Activated CD4-positive, CD25-positive, alpha-beta regulatory T cell (primary cell): ENCODE measurements at places on chromosomes 3 and 15.

GRCh38 chr3:80307844-80308243, 540.0 kb upstream of the ROBO1 start:
- DNase-seq = no peak

GRCh38 chr15:37087131-37087588, 13.2 kb downstream of the MEIS2 start:
- no peak for DNase-seq

GRCh38 chr3:168470380-168470779, 374.7 kb upstream of the GOLIM4 start:
- no peak for DNase-seq

DNA sequence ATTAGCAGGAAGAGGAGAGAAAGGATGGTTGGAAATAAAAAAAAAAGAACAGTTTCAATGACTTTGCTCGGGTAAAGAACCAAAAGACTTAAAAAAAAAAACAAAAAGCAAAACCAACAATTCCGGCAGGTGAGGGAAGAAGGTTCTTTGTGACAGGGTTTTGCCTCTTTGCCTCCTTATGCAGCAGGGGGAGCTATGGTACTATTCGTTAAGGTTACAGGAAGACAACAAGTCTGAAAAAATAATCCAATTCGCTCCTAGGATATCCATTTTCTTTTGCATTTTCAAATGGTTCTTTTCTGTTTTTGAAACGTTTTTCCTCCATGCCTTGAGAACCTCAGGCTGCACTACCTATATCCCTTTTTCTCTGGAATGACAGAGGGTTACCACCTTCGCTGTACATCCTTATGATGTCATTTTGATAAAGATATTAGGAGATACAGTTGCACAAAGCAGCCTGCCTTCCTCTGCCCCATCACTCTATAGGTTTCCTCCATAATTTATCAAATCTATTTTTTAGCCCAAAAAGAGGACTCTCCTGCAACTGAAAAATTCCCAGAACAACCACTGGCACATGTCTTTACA, 55.0 kb downstream of the CFAP20DC start:
- DNase-seq = no peak

GRCh38 chr3:8559351-8559750, 57.7 kb downstream of the LMCD1 start:
- no peak for DNase-seq

- DNase-seq = no peak
Observed at GRCh38 chr3:98839846-98840245, 61.6 kb downstream of the DCBLD2 start.

DNA sequence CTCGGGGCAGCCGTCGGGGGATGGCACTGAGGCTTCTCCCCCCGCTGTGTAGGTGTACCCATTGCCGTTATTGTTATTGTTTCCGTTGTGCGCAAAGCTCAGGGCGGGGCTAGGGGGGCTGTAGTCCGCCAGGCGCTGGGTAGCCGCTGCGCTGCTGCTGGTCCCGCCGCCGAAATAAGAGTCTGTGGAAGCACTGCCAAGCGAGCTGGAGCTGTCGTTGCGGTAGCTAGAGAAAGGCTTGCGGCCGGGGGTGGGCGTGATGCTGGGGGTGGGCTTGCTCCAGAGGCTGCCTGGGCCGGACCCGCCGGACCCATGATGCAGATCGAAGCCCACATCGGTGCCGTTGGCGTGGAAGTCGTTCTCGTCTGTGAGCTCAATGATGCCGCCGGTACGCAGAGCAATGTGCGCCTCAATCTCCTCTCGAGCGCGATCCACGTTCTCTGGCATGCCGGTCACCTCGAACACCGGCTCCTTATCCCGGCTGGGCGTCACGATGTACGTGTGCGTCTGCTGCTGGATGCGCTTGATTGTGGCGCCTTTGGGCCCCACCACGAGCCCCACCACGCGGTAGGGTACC, 1.9 kb downstream of the MEX3B start:
- DNase-seq = no peak

GRCh38 chr15:46126581-46126980, 491.8 kb downstream of the SQOR start:
- no peak for DNase-seq

- DNase-seq = no peak
Observed at GRCh38 chr15:62121273-62122015, 43.6 kb downstream of the C2CD4B start.

DNA sequence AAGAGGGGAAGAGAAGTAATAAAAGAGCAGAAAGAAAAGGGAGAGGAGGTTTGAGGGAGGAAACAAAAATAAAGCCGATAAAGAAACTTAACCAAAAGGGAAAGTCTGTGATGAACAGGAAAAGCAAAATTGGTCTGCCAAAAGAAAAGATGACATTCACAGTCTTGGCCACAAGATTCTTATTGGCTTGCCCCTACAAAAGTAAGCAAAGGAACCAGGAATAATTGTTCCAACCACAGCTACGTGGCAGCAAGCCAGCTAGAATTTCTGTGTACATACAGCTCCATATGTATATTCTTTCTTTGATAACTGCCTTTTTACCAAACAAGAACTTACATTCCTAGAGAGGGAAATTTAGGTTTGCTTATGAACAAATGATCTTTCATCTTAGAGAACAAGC, 79.6 kb downstream of the MLH1 start:
- no peak for DNase-seq

GRCh38 chr15:64634576-64635498, 140.6 kb downstream of the RBPMS2 start:
- DNase-seq = no peak

GRCh38 chr3:149599236-149599635, 58.6 kb downstream of the WWTR1 start:
- no peak for DNase-seq

DNA sequence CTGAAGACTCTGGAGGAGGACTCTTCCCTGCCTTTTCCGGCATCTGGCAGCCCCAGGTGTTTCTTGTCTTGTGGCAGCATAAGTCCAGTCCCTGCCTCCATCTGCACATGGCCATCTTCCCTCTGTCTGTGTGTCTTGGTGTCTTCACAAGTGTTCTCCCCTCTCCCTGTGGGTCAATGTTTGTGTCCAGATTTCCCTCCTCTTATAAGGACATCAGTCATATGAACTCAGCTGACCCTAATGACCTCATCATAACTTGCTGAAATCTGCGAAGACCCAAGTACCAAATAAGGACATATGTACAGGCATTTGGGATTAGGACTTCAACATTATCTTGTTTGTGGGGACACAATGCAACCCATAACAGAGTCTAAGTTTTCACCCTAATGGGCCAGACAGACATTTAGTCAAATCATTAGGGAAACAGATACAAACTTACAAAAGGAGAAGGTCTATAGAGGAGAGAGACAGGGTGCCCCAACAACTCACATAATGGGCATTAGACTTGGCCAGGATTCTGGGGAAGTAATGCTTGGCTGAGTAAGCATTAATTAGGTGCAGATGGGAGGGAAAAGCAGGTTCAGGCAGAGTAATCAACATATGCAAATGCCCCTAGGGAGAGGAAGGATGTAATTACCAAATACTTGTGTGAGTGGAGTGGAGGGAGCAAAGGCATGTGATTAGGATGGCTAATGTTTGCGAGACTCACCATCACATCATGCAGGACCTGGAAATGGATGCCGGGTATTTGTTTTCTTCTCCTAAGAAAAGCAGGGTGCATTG, 372.8 kb upstream of the TBL1XR1 start:
- DNase-seq = no peak

DNA sequence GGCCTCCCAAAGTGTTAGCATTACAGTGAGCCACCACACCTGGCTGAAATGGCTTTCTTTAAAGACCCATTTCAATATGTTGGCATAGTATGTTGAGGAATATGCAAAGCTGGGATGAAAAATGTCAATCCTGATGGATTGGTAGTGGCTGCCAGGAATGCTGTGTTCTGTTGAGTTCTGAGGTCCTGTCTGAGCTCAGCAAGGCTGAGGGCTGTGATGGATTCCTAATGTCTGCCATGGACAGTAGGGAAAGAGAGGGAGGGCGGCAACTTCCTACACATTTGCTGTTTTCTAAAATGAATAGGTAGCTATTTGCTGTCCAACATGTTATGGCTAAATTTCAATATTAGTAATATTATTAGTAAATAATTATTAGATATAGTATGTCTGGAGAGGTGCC, 8.2 kb downstream of the RAB8B start:
- DNase-seq = no peak

DNA sequence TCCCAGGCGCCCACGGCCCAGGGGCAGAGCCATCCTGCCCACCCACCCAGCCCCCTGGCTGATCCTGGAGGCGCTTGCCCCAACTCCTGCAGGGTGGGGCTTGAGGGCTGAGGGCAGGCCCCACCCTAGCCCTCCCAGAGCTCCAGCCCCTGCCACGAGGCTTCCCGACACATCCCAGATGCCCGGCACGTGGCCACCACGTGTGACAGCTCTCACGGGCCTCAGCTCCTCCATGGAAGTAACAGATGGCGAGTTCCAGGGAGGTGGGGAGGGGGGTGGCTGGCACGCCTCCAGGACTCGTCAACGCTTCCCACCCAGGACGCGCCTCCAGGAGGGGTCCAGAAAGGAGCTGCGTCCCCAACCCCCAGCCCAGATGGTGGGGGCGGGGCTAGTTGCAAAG, 29.1 kb downstream of the PLXND1 start:
- no peak for DNase-seq

DNA sequence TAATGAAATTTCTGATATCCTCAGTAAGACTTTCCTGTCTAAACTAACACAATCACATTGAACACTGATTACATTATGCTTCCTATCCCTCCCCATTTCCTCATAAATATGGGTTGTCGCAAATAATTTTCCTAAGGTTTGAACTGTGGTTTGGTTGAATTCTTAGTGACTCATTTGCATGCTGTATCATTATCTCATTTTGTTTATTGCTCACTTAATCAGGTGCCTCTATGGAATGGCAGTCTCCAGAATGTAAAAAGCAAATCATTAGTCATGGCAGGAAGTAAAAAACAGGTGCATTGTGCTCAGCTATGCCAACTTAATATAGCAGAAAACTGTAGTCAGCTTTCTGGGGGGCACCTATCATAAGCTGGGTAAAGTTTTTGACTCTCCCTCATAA, 216.0 kb upstream of the ZBTB20 start:
- DNase-seq = no peak

GRCh38 chr3:148845756-148846395, 18.3 kb downstream of the CPB1 start:
- no peak for DNase-seq

DNA sequence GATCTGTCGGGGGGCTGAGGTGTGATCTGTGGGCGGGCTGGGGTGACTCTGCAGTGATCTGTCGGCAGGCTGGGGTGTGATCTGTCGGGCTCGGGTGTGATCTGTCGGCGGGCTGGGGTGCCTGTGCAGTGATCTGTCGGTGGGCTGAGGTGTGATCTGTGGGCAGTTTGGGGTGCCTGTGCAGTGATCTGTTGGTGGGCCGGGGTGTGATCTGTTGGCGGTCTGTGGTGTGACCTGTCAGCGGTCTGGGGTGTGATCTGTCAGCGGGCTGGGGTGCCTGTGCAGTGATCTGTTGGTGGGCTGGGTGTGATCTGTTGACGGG, 205.1 kb downstream of the XXYLT1 start:
- no peak for DNase-seq

DNA sequence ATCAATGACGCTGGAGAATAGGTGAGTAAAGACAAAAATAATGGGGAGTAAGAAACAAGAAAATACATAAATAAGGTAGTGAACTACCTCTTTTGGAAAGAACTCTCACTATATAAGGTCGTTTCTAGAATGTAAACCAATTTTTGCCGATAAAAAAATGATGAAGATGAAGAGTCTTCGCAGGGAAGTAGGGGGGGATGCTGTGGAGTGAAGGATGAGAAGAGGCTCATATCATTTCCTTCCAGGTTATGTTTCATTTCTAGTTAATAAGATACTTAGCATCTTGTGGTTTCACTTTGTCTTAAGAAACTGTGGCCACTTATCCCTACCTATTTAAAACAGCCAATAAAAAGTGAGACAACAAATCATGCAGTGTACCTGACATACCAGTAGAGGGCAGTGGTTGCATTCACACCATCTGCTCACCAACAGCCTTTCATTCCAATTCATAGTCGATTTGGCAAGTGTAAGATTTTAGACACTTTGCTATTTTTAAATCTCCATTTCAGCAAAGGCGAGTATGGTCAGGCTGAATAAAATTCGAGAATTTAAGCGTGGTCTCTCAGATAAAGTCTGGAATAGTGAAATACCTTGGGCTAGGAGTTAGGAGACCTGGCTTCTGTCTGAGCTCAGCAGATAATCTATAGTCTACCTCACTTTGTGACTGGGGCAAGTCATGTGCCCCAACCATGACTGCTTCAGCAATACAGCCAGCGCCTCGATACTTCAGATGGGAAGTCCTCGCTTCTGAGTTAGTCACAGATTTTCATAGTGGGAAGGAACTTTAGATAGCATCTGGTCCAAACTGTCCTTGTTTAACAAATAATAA, 28.9 kb upstream of the ICE2 start:
- no peak for DNase-seq

- no peak for DNase-seq
Observed at GRCh38 chr3:63914312-63914711, 2.1 kb upstream of the SCAANT1 start.

DNA sequence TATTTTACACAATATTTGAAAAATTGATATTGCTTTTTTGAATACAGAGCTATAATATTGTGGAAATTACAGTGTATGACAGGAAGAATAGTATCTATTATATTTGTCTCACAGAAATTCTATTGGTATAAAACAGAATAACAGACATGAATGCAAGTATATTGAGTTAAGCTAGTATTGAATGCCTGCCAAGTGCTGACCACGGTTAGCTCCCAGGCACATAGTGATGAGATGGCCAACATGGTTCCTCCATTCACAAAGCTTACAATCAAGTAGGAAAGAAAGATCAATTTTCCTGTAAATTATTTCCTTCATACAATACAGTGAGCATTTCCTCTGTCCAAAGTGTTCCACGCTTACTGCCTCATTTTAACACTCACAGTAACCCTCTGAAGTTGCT, 67.6 kb downstream of the TP63 start:
- DNase-seq = no peak

DNA sequence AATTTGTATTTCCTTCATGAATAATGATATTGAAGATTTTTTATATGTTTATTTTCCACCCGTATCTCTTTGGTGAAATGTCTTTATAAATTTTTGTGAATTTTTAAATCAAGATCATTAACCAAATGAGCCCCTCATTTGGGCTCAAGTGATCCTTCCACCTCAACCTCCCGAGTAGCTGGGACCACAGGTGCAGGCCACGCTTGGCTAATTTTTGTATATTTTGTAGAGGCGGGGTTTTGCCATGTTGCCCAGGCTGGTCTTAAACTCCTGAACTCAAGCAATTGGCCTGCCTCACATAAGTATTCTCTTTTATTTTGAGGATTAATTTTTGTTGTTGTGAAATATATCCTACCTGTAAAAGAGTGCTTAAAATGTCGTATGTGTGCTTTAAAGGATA, 4.9 kb downstream of the BBS4 start:
- DNase-seq = no peak

GRCh38 chr3:86930181-86930580, 60.8 kb downstream of the VGLL3 start:
- DNase-seq = no peak
